Activated naive CD4-positive, alpha-beta T cell (primary cell): ENCODE measurements at places on chromosomes 12 and 14.

DNA sequence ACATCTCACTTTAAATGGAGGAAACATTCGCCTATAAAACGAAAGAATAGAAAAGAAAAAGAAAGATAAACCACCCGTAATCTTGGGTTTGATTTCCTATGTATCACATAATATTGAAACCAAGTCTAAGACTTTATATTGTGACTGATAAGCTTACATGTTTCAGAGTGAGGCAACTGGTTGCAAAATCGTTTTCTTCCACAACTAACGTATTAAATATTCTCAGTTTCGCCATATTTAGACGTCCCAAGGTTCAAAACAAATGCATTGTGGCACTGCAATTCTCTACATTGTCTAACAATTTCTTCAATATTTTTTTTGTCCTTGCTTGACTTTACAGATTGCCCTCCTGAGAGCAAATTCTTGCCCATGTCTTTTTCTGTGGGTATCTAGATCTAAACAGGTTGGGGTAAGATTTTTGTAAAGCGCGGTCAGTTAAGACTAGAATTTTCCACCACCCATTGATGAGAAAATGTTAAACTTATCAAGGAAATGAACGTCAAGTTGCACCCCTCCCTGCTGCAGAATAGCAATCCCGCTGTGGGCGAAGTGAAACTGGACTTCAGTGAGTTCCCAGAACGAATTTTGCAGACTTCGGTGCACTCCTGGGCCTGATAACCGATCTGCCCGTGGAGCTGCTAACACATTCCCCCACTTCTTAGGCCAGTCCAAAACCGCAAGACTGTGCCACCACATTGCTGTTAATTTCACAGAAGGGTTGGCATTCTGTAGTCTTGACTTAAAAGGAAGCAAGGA lies 2.7 kb downstream of the TBX3 start:
- DNase-seq, result no peak

DNA sequence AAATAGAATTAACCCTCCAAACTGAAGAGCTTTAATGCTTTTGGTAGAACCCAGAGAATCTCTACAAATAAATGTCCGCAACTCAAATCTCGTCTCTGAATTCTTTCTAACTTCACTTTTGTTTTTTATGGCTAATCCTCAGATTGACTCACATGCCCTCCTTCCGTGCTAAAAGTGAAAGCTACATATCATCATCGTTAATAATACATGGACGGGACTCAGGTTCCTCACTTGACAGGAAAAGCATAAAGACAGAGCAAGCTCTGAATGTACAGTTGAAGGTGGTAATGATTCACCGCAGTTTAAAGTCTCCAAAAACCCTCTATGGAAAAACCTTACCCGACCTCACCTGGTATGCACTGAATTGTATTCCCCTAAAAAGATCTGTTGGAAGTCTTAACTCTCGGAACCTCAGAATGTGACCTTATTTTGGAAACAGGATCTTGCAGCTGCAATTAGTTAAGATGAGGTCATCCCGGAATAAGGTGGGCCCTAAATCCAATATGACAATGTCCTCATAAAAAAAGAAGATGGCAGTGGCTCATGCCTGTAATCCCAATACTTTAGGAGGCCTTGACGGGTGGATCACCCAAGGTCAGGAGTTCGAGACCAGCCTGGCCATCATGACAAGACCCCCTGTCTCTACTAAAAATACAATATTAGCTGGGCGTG lies 147.4 kb upstream of the FOXN3 start:
- DNase-seq, result no peak

DNA sequence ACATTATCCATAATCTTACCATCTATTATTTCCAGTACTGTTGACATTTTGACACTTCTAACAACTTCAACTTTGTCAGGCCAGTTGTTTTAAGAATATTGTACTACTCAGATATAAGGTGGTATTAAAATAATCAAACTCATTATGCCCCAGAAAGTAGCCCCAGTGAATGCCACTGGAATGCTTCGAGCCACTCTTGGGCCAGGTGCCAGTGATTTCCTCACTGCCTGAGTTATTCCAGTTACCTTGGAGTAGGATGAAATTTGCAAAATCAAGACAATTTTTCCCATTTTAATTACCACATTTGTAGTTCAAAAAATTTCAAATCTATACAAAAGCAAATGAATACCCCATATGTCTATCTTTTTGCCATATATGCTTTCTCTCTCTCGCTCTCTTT lies 9.2 kb downstream of the CIPC start:
- DNase-seq, result no peak

DNA sequence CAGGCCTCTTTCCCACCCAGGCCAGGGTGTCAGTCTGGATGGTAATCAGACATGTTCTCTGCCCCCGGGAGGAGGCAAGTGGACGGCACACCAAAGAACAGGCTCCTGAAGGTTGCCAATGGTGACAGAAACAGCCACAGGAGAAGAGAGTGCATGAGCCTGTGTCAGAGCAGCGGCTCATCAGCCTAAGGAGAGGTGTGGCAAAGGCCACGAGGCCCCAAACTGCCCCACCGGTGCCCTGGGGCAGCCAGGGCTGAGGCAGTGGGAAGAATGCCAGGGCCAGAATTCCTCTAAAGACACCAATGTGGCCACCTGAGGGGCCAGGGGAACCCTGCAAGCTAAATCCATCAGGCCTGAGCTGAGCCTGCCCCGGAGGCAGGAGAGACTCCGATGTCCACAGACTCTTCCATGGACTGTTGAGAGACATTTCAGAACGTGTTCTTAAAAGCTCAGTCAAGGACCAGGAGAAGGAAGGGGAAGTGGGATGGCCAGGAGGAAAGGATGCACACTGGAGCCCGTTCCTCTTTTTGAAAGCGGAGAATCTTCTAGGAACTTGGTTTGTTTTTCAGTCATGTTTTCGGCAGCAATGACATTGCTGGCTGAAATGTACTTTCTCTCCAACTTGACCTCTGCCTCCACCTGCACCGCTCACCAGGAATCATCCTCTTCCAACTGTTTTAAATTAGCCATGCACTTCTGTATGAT lies 176.3 kb upstream of the FKBP4 start:
- no peak for DNase-seq

- DNase-seq, result no peak
Observed at GRCh38 chr14:24463884-24464785, 21.6 kb upstream of the SDR39U1 start.

DNA sequence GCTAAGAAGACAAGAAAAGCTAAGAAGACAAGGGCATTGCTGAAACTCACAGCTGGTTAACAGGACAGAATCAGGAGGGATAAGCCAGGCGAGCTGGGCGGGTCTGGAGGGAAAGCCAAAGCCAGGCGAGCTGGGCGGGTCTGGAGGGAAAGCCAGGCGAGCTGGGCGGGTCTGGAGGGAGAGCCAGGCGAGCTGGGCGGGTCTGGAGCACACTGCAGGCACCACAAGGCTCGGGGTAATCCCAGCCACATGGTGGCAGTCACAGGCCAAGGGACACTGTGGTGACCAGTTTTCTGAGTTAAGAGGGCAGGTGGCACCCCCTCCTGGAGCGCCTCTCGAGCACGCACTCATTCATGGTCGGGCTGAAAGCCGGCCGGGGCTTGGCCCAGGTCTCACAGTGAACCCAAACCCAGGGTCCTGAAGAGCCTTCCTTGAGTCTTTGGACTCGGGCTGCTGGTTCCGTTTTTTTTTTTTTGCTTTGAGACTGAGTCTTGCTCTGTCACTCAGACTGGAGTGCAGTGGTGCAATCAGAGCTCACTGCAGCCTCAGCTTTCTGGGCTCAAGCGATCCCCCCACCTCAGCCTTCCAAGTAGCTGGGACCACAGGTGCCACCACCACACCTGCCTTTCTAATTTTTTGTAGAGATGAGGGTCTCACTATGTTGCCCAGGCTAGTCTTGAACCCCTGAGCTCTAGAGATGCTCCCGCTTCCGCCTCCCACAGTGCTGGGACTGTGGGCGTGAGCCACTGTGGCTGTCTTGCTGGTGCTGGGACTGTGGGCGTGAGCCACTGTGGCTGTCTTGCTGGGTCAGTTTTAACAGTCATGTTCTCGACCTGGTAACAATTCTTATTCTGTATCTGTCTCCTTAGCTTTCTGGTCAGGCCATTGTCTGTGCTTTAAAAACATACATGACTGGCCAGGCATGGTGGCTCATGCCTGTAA lies 40.2 kb downstream of the HSP90AA1 start:
- no peak for DNase-seq

- DNase-seq, result no peak
Observed at GRCh38 chr14:101772770-101773169, 11.3 kb downstream of the PPP2R5C start.

DNA sequence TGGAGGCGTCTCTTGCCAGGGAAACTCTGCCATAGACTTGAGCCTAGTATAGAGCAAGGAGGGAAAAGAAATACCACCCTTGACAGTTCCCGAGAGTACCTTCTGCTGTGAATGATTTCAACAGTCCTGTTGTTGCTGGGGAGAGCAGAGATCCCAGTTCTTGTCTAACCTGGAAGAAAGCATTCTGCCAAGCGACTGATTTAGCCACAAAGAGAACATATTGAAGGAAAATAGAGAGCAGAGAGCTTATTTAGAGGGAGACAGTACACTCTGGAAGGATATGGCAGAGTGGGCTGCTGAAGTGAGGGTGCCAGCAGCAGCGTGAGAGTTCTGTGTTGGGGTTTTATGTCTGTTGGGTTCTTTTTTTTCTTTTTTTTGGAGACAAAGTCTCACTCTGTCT lies 966.9 kb upstream of the TMEM132C start:
- DNase-seq, result no peak

DNA sequence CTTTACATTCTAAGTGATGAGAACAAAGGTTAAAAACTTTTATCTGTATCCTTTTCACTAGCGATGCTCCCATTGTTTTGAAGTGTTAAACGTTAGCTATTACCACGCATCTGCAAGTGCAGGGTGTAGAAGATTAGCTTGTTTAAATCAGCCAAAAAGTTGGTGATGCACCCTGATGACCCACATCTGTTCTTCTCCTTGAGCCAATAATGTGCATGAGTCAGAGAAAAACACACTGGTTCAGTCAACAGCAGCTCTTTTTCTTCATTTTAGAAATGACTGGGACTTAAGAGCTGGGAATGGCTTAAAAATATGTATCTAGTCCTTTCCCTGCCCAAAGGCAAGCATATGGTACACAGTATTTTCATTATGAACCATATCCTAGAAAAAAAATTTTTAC lies 323.5 kb upstream of the PDE3A start:
- no peak for DNase-seq

GRCh38 chr12:10320643-10321042 lies 13.0 kb downstream of the KLRD1 start:
- DNase-seq, result no peak

DNA sequence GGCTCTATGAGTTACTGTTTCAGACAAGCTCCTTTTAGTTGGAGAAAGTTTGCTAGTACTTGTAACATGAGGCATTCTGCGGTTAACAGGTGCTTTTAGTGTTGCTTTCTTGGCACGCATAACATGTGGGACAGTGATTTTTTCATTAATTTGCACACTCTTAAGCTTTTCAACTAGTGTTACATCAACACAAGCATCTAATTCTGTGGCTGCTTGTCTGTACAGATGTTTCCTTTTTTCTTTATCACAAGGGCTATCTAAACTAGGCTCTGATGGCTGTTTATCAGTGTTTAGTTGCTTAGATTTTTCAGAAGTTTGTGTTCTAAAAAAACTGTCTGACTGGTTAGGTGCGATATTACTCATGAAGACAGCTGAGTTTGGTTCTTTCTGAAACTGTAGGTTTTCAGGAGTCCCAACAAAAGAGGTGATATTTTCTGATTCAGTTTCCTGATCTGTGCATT lies 120.1 kb downstream of the RALGAPA1 start:
- DNase-seq, result no peak

GRCh38 chr14:93994919-93995682 lies 2.0 kb upstream of the CCDC197 start:
- DNase-seq, result no peak

DNA sequence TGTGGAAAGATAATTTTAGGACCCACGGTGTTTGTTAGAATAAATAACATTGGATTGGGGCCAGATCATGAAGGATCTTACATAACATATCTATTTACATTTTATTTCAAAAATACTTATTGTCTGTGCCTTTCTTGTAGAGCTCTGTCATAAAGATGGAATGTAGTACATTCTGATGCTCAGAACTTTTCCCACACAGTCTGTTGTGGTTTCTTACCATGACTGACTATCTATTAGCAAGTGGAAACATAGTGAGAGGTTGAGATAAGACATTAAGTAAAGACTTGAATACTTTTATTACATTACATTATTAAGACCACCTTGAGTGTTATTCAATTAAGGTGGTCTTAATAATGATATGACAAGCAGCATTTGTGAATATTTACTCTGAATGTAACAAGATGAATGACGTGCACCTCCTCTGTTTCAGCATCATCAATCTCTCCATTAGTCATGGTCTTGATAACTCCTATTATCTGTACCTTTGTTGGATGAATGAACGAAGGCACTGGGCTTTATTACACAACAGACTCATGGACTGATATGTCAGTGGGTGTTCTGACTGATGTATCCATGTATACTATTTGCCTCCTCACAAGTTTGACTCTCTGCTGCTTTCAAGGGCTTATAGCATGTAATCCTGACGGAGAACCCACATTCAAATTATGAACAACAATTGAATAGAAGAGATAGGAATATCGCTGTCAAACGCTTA lies 883.0 kb upstream of the FLRT2 start:
- no peak for DNase-seq

GRCh38 chr12:5612556-5613410 lies 180.9 kb downstream of the NTF3 start:
- no peak for DNase-seq

GRCh38 chr12:70828351-70828750 lies 92.2 kb downstream of the PTPRR start:
- no peak for DNase-seq

- no peak for DNase-seq
Observed at GRCh38 chr14:72645706-72646105, 248.2 kb downstream of the DPF3 start.
